Stimulated activated CD4-positive, alpha-beta T cell treated with anti-CD3 and anti-CD28 coated beads, Interleukin-2, amount 100 ng/mL, for 48 hours (primary cell): ENCODE measurements at places on chromosomes 1 and 21.

DNA sequence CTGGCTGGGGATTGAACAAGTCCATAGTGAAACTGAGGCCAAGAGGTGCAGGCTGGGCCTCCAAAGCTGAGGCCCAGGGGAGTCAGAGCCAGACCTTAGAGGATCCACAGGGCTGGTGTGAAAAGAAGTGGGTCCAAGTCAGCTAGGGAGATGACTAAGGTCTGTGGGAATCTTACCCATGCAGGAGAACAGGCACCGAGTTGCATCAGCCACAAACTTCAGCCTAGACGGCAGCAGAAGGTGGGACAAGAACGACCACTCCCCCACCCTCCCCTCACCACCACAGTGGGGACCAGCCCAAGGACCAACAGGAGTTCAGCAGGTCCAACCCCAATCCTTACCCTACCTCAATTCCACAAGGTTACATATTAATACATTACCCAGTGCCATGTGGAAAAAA is 282.3 kb downstream of the TTLL7 start:
- no peak for DNase-seq

DNA sequence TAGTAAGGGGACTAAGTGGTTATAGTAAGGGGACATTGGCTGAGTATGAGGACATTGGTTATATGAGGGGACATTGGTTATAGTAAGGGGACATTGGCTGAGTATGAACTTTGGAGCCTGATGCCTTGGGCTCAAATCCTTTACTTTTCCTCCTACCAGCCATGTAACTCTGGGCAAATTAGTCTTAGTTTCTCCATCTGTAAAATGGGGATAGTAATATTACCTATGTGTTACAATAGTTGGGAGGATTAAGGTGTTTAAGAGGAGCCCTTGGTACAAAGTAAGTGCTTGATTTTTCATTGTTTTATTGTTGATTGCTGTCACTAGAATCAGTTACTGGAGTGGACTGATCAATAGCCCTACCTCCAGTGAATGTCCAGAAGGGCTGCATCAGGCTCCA is 2.8 kb downstream of the OSCP1 start:
- no peak for DNase-seq

DNA sequence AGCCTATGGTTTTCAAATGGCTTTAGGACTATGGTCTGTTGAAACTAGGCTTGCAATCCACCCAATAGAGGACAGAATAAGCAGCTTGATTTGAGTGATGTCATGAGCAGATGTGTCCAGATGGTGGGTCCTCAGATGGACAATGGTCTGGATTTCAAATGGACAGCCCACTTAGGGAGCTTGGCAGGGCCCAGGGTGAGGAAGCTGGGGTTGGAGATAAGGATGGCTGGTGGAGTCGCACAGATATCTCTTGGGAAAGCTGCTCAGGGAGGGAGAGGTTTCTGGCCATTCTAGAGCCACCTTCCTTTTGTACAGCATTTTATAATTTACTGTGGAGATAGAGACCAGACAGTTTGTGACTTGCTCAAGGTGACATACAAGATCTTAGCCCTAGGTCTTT is 55.0 kb downstream of the NFASC start:
- DNase-seq, result no peak

DNA sequence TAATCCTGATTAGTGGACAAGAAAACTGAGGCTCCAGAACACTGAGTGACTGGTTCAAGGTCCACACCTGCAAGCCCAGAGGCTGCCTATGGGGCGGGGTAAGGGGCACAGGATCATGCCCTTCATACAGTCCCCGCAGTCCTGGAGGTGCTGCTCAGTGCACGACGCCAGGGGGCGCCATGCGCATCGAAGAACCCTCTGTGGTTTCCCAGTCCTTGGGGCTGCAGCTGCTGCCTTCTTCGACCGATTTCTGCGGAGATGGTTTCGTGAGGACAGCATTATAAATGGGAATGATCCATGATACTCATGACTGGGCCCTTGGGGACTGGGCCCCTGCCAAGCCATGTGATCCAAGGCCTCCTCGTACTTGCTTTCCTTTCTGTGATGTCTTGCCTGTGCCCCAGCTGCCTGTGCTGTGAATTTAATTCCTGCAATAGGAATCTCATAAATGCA is 37.1 kb upstream of the ARHGEF10L start:
- DNase-seq, result peak; percentile 58

DNA sequence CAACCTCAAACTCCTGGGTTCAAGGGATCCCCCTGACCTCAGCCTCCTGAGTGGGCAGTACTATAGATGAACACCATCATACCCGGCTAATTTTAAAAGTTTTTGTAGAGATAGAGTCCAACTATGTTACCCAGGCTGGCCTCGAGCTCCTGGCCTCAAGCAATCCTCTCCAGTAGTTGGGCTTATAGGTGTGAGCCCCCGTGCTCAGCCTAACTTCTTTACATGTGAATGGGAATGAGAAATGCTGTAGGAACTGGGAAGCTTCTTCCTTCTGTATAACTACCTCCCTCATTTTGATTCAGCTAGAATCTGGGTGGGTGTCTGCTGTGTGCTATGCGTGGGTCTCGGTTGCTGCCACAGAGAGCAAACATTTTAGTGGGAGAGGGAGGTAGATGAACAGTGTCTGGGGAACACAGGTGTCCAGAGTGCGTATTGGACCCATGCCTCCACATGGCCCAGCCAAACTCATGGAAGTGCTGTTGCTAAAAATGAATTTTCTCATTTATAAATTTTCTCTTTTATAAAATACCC is 150.6 kb downstream of the NOS1AP start:
- no peak for DNase-seq
